ENCODE measurements at places on chromosomes 2 and 18.
A peak's percentile ranks its signal among the peaks of the same experiment; 100 is the strongest.

- no peak for DNase-seq
These were observed 45.5 kb downstream of the RAB12 start for GRCh38 chr18:8654503-8655451.

DNA sequence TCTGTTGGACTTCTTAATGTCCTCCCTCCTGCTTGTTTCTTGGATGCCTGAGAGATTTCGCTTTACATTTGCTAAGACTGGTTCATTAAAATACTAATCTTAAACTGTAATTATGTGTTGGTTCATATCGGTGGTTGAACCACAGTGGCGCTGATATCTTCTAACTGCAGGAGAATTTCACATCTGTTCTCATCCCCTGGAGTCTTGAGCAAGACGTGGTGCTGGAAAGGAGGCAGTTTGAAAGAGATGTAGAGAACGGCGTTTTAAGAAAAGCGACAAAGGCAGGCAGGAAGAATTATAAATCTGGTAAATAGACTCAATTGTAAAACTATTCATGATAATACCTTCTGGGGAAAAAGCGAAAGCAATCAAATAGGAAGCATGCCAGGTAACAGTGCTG is 79.5 kb downstream of the NXPH2 start:
- no peak for DNase-seq

- DNase-seq: no peak
These were observed 334.7 kb downstream of the CYRIA start for GRCh38 chr2:16330982-16331381.

DNA sequence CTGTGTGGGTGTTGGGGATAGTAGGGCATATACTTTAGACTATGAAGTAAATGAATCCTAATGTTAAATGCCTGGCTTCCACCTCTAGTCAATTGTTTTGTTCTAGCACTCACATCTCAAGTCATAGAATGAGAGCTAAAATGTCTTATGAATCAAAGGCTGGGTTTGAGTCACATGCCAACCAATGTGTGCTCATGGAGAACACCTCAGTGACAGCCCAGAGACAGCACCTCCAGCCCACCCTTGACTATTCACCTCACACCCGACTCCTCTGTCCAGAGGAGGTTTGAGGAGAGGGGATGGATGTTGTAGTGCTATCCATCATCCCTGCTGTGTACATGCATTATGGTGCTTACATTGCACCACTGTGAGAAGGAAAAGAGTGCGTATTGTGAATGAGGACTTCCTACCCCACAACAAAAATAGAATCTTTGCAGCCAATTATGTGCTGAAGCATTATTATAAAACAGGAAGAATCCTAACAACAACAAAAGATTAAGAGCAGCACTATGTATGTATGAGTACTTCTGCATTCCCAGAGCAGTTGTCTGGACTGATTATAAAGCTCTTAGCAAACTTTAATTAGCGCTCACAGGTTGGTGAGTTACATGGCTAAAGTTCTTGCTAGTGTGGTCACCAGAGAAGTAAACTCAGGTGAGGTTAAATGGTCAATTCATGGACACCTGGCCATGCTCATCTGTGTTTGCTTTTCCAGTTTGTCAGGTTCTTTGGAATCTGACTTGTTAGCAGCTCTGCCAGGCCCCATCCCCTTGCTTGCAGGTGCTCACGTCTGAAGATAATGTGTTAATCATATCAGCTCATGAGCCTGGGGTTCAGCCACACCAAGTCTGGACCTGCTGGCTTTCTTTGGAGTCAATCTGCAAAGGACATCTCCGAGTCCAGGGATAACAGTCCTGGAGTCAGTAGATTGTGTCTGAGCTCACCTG is 55.3 kb upstream of the NABP1 start:
- DNase-seq: no peak

DNA sequence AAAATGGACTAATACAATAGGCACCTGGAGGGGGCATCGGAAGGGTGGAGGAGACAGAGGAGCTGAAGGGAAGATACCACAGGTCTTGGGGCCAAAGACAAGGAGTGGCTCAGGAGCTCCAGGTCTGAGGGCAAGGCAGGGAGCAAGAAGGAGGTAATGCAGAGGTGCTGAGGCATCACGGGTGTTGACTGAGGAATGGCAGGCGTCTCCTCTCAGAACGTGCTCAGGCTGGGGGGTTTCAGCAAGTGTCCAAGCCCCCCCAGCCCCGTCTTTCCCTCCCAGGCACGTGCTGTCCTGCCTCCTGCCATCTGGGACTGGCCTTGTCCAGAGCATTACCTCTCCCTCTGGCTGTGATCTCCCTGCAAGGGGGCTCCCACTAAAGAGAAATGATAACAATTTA is 265.4 kb downstream of the DCDC2C start:
- DNase-seq: no peak

- DNase-seq: no peak
These were observed 226.9 kb downstream of the VAPA start for GRCh38 chr18:10140461-10141282.

DNA sequence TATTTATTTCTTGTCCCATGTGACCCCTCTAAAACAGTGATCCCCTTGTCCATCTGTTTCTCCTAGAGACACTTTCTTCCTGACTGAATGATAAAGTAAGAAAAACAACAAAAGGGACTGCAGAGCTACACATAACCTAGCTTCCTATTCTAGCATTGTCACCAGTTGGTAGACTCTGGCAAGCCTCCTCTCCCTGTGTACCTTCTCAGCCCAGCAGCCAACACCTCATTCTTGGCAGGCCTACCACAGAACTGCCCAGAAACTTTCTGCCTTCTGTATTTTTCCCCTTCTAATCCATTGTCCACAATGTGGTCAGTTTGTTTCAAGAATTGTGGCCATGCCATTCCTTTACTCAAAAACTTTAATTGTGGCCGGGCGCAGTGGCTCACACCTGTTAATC is 13.4 kb downstream of the SMC6 start:
- no peak for DNase-seq

GRCh38 chr2:121187982-121188411 is 97.0 kb downstream of the TFCP2L1 start:
- no peak for DNase-seq

DNA sequence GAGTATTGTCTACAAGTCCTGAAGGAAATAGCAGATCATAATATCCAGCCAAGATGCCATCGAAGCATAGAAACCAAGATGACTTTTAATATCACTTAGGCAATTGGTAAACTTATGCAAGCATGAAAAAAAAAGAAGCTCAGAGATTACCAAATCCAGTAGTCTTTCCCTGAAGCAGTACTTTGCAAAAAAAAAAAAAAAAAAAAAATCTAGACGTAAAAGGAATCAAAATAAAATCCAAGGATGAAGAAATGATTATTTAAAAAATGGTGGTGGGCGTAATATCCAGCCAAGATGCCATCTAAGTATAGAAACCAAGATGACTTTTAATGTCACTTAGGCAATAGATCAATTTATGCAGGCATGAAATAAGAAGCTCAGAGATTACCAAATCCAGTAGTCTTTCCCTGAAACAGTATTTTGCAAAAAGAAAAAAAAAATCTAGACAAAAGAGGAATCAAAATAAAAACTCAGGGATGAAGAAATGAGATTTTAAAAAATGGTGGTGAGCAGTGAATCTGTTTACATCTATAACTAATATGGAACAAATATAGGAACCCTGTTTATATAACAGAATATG is 108.8 kb downstream of the GYPC start:
- DNase-seq: no peak

GRCh38 chr18:23503963-23504344 is 643 bp downstream of the RMC1 start:
- no peak for DNase-seq

- no peak for DNase-seq
These were observed 462.7 kb downstream of the TGIF1 start for GRCh38 chr18:3912705-3913104.

- DNase-seq: no peak
These were observed 254.7 kb downstream of the RAD51AP2 start for GRCh38 chr2:17263570-17263968.

- no peak for DNase-seq
These were observed 2.9 kb upstream of the CRIM1 start for GRCh38 chr2:36352701-36353100.

DNA sequence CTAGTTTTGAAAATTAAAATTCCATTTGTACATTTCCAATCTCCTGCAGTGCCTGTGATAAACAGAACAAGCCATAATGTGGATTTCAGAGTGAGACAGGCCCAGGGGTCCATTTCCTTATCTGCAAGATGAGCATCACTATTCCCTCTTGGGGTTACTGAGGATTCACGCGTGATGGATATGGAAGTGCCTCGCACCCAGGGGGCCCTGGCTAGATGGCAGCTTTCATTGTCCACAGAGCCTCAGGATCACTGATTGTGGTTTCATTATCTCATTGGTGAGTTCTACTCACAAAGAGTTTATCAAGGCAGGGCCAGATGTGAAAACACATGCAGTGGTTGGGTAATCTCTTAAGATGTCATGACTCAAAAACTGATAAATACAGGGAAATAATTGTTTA is 11.6 kb downstream of the CNGA3 start:
- no peak for DNase-seq

- no peak for DNase-seq
These were observed 282.5 kb downstream of the CLIP4 start for GRCh38 chr2:29397713-29398112.

DNA sequence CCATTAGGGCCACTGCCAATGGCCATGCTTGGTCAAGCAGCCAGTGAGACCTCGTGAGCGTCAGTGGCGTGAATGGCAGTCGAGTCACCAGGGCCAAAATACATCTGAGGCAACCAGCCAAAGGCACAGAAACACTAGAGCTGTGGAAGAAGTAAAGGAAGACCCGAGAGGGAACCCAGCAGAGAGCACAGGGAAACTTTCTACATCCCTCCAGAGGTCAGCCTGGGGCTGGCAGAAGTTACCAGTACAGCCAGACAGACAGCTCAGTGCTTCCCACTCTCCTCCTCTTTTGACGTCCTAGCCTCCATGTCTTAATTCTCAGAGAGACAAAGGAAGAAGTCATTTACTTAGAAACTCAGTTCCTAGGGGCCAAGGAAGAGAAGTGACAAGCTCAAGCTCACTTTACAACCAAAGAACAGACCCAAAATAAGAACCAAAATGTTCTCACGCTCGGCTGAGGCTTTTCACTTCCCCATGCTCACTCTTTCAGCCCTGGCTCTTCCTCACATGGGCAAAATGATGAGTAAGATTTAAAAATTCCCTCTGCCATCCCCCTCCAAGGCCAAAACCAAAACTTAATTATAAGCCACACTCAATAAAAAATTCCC is 8.7 kb downstream of the CYRIA start:
- DNase-seq: no peak

GRCh38 chr18:79987566-79987965 is 797 bp downstream of the TXNL4A start:
- no peak for DNase-seq

- no peak for DNase-seq
These were observed 88.6 kb downstream of the SCN3A start for GRCh38 chr2:165115258-165115657.

GRCh38 chr2:51620796-51621195 is 588.9 kb upstream of the NRXN1 start:
- no peak for DNase-seq

GRCh38 chr18:9292047-9292446 is 42.5 kb upstream of the TWSG1 start:
- no peak for DNase-seq

GRCh38 chr2:127546797-127547196 is 11.3 kb downstream of the MYO7B start:
- no peak for DNase-seq

DNA sequence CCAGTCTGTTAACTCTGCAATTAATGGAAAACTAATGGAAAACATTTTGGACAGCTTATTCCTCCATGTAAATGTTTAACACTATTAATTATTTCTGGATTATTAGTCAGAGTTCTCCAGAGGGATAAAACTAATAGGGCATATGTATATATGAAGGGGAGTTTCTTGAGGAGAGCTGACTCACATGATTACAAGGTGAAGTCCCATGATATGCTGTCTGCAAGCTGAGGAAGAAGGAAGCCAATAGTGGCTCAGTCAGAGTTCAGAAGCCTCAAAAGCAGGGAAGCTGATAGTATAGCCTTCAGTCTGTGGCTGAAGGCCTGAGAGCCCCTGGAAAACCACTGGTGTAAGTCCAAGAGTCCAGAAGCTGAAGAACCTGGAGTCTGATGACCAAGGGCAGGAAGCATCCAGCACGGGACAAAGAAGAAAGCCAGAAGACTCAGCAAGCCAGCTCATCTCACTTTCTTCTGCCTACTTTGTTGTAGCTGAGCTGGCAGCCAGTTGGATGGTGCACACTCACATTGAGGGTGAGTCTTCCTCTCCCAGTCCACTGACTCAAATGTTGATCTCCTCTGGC is 136.0 kb downstream of the PTH2R start:
- DNase-seq: no peak

DNA sequence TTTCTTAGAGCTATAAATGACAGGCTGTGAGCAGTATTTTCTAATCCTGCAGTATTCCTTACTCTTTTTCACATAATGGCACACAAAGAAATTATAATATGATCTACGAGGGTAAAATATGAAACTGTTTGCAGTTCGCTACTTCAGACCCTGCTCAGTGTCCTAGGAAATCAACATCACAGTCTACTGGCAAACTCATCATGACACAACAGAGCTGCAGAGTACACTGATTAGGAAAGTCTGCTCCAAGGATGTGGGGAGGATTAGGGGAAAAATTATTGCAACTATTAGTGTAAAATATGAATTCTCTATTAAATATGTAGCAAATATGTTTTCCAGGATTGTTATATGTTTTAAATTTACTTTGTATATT is 149.2 kb upstream of the REG3G start:
- DNase-seq: no peak

- DNase-seq: no peak
These were observed 932.5 kb upstream of the PIK3C3 start for GRCh38 chr18:41022484-41022883.

DNA sequence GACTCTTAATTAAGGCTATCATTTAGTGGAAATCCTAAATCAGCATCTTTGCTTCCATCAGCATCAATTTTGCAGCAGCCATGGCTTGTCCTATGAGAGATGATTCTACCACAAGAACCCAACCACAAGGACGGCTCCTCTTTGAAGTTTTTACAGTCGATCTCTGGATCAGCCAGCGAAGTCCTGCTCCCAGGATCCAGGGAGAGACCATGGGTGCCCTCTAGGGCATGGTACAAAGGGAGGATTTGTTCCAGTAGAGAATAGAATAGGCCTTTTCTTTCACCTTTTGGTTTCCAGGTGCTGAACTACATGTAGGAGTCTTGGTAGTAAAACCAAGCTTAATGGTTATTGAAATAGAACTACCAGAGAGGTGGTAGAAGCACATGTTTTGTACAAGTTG is 52.7 kb downstream of the TMEM200C start:
- DNase-seq: no peak

GRCh38 chr2:236176417-236176816 is 8.2 kb upstream of the GBX2 start:
- DNase-seq: no peak

DNA sequence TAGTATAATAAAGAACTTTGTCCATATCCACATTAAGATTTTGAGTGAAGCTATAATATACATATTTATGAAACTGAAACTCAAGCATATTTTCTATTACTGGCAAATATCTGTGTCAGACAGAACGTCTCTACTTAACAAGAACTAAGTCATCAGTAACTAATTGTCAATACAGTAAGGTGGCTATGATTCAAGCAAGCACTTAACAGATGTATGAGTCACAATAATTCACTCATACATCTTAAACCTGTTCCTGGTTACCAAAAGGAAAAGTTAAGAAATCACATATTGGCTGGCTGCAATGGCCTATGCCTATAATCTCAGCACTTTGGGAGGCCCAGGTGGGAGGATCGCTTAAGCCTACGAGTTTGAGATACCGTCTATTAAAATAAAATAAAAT is 96.0 kb downstream of the SOS1 start:
- DNase-seq: peak; percentile 6
